HFFc6 (cell line): ENCODE measurements at places on chromosomes 7 and 10.

DNA sequence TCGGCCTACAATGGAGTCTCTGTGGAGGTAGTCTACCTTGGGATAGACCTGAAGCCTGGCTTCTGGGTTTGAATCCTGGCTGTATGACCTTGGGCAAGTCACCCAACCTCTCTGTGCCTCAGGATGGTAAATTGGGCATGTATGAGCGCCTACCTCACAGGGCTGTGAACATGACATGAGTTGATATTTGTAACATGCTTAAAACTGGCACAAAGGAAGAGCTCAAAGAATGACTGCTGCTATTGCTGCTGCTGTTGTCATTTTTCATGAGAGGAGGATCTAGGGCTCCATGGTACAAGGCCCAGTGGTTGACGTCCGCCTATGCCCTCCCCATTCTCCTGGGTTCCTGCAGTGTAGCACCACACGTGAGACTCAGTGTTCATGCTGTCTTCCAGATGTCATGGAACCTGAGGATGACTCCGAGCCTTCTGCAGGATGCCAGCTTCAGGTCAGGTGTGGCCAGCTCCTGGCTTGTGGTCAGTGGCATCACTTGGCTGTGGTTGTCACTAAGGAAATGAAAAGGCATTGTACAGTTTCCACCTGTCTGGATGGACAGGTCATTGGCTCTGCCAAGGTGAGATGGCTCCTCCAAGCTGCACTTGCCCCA lies 95.0 kb downstream of the WDFY4 start:
- DNase-seq = no peak

DNA sequence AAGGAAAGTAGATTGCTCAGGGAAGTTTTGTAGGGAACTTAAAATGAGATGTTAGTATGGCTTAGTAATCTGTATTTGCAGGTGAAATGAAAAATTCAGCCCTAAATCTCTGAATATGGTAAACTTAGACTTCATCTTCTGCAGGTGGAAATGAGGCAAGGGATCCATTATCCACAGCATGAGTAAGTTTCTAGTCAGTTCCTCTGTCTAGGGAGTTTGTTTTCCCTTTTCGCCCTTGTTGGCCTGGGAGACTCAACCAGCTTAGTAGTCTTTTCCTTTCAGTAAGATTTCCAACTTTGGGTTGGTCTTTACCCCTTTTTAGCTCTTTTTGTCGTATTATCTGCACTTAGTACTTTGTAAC lies 65.6 kb downstream of the ZEB1 start:
- no peak for DNase-seq

- no peak for DNase-seq
Measured at GRCh38 chr7:42625421-42625820, 286.4 kb downstream of the C7orf25 start.

DNA sequence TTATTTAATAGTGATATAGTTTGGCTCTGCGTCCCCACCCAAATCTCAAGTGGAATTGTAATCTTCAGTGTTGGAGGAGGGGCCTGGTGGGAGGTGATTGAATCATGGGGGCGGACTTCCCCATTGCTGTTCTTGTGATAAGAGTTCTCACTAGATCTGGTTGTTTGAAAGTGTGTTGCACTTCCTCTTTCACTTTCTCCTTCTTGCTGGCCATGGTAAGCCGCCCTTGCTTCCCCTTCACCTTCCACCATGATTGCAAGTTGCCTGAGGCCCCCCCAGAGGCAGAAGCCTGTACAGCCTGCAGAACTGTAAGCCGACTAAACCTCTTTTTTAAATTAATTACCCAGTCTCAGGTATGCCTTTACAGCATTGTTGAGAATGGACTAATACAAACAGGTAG lies 101.4 kb downstream of the MTPAP start:
- no peak for DNase-seq

DNA sequence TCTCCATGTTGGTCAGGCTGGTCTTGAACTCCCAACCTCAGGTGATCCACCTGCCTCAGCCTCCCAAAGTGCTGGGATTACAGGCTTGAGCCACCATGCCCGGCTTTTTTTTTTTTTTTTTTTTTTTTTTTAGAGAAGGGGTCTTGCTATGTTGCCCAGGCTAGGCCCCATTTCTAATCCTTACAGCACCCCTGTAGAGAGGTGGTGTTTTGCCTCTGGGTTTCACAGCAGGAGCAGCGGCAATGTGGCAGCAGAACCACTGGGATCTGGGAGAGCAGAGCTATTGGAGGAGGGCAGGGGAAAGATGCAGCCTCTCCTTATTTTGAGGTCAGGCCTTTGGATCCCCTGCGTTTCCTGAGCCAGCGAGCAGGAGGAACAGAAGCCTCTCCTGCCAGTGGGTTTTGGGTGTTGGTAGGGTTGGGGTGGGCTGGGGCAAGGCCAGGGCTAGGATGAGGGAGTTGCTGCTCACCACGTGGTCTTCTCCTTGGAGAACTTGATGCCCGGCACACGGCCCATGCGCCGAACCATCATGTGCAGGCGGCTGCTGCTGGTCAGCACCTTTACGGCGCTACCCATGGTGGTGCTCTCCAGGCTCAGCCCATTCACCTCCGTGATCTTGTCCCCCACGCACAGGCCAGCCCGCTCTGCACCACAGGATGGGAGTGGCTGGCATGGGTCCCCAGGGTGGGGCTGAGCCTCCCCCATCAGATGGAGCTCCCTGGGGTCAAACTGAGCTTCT lies 7.8 kb downstream of the PDZD7 start:
- DNase-seq = no peak

DNA sequence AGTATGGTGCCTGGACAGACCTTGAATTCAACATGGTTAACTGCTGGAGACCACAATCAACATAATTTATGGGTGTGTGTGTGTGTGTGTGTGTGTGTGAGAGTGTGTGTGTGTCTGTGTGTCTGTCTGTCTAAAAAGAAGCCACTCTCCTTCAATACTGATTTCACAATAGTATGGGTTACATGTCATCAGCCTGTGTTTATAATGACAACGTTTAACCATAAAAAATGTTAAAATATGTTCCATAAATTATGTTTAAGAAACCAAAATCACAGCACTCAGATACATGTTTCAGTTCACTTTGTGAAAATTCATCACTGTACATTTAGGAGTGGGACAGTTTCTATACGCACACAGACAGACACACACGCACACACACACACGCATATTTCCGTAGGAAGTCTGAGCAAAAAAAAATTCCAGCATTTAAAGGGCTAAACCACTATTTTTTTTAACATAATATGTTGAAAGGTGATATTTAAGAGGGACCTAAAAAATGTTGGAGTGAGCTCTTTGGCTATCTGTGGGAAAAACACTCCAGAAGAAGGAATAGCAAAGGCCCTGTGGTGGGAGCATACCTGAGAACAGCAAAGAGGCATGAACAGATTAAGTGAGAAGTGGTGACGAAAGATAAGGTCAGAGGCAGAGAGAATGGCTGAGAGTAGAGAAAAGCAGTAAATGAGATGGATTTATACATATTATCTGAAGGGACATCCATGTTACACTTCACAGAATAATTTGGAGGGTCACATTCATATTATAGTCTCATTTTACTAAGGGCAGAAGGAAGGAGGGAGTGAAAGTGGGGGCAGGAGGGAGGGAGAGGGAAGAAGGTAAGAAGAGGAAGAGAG lies 10.9 kb downstream of the PDZD8 start:
- DNase-seq = no peak

GRCh38 chr7:24912874-24913514 lies 67.0 kb downstream of the OSBPL3 start:
- DNase-seq = no peak

DNA sequence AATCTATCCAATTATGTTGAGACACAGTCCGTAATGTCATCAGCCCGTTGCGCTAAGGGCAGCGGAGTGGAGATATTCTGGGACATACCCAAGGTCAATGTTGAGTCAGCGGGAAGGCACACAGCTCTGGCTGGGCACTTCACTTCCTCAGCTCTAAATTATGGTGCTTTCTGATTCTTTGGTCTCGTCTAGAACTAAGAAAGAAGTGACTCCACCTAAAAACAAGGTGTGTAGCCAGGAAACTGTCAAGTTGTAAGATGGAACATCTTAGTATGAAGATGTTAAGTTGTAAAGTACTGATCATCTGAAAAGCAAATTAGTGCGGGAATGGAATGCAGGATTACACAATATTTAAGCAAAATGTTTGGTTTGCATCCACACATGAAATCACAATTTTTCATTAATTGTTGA lies 43.1 kb downstream of the BAIAP2L1 start:
- peak; percentile 39 for DNase-seq

GRCh38 chr7:158683541-158683940 lies 21.1 kb downstream of the NCAPG2 start:
- no peak for DNase-seq

GRCh38 chr10:114386452-114386851 lies 17.9 kb downstream of the AFAP1L2 start:
- DNase-seq = no peak

- peak; percentile 83 for DNase-seq
Measured at GRCh38 chr7:5428478-5429252, 5.0 kb upstream of the TNRC18 start.

GRCh38 chr7:50389961-50390360 lies 60.2 kb downstream of the FIGNL1 start:
- no peak for DNase-seq

GRCh38 chr10:77983384-77984341 lies 45.7 kb downstream of the POLR3A start:
- peak; percentile 89 for DNase-seq

- no peak for DNase-seq
Measured at GRCh38 chr10:100827819-100828737, 82.7 kb downstream of the PAX2 start.

GRCh38 chr10:86269332-86269731 lies 97.3 kb downstream of the GRID1 start:
- no peak for DNase-seq

DNA sequence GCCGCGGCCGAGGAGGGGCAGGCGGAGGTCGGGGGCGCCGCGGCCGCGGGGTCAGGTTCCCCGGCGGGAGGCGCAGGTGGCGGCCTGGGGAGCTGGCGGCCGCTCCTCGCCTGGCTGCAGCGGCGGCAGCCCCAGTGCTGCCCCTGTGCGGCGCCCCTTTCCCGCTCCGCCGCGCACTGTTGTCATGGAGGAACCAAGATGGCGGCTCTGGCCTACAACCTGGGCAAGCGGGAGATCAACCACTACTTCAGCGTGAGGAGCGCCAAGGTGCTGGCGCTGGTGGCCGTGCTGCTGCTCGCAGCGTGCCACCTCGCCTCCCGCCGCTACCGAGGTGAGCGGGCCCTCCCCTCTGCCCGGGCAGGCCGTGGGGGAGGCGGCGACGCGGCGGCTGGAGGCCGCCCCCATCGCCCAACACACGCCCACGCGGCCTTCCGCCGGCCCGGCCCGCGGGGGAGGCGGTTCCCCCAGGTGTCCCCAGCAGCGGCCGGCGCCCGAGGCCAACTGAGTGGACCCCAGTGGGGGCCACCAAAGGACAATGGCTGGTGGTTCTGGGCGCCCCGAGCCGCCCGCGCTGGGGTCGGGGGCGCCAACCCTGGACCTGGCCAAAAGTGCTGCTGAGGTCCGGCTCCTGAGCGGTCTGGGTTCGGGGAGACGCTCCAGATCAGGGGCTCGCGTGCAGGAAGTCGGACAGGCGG lies 425 bp downstream of the CASD1 start:
- peak; percentile 43 for DNase-seq

DNA sequence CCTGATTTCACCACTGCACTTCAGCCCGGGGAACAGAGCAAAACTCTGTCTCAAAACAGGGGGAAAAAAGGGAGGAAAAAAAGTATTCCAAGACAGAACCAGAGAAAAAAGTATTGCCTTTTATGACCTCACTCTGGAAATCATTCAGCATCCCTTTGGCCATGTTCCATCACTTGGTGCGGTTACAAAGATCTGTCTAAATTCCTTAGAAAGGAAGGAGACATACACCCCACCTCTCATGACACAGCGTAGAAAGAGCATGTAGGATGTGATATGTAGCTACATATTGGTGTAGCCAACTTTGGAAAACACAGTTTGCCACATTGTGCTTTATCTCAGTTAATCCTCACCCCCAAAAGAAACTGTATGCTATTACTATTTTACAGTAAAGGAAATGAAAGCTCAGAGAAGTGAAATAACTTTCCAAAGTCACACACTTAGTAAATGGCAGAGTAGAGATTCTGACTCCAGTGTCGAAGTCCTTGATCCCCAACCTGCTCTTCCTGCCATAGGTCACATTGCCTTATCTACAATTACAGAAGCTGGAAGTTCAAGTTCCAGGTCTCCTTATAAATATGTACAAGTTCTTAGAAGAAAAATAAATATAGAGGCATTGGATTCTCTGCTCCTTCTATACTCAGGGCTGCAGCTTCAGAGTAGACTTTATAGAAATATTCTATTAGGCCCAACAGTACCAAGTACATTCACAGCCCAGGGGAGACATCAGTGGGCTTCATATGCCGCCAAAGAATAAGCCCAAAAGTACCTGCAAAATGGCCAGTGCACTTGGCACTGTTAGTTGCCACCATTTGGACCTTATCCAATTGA lies 91.6 kb upstream of the KMT2E start:
- DNase-seq = peak; percentile 49

DNA sequence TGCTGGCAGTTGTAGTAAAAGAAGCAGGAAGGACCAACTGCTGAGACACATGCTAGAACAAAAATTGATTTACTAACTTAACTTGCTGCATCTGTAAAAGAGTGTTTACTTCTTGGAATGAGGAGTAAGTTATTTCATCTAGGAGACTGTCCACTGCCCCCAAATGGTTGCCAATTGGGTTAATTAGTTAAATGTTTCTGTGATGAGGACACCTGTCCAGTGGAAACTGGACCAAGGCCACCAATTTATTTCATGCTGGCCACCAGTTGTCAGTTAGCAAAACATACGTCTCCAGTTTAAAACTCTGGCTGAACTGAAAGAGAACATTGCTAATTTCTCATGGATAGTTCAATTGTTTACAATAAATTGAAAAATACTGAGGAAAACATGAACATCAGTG lies 191.7 kb downstream of the PPP1R9A start:
- no peak for DNase-seq

GRCh38 chr10:86266446-86267242 lies 100.0 kb downstream of the GRID1 start:
- DNase-seq = no peak

GRCh38 chr10:31646519-31646918 lies 282.1 kb downstream of the ARHGAP12 start:
- DNase-seq = peak; percentile 12

- no peak for DNase-seq
Measured at GRCh38 chr10:61964059-61964709, 62.7 kb downstream of the ARID5B start.
